Substantia nigra (tissue), 51 donors: ENCODE measurements at places on chromosomes 5 and 9.

- no peak for DNase-seq
Observed at GRCh38 chr9:5879419-5880181, 11.1 kb upstream of the MLANA start.

GRCh38 chr5:132526290-132526973, 16.9 kb downstream of the IL5 start:
- DNase-seq: no peak

DNA sequence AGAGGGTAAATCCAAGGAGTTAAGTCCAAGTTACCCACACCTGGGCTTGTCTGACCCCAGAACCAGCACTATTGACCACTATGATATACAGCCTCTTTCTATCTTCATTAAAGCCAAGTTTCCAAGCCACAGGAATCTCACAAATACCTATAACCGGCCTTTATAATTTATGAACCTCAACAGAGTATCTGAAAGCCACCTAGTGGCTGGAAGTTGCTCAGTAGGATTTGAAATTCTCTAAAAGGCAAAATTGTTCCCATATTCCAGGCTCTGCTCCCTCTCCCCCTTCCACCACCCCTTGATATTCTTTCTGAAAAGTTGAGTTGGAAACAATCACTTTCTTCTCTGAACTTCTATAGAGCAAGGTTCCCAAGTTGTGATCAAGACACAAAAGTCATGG, 106.4 kb upstream of the GPR151 start:
- DNase-seq: no peak

DNA sequence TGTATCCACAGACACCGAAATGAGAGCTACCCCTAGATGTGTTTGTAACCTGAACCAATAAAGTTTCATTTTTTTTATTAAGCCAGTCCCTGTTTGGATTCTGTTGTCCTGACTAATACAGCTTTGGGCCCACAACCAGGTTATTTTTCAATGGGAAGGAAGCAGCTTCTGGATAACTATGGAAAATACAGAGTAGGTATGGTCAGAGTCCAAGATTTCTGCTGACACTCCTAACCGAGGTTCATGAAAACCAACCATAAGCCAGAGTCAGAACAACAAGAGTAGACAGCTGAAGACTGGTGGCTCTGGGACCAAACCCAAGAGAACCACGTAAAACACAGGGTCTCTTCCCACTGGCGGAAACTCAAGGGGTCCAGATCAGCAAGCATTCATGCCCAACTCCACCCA, 10.8 kb downstream of the KLF9 start:
- no peak for DNase-seq

GRCh38 chr9:1044643-1045042, 5.5 kb upstream of the DMRT2 start:
- no peak for DNase-seq

- no peak for DNase-seq
Observed at GRCh38 chr5:141313711-141314110, 6.9 kb downstream of the TAF7 start.

DNA sequence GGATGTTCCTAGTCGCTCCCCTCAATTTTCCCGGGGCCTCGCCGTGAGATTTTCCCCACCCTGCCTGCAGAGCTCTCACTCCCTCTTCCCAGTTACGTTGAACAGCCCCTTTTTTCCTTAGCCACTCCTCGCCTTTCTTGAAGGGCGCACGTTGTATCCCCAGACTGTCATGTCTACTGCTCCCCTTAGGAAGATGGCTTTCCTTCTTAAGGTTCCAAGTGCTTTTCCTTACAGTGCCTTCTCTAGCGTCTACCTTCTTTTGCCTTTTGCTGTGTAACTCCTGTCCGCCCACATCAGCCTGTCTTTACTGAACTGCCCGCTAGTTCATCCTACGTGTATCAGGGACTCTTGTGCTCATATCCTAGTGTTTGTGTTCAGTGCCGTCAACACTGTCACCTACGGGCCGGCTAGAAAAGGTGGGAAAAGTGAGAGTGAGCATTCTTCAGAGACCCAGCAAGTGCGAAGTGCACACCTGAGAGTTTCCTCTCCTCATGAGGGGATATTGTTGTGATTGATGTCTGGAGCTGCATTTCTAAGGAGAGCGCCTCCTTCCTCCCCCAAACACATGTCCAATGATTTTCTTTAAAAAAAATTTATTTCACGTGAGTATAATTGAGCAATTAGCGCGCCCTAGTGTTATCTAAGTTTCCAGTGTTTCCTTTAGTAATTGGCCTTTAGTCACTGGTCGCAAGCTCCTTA, 764 bp downstream of the CAMLG start:
- peak; percentile 30 for DNase-seq

GRCh38 chr5:40401284-40402006, 278.3 kb upstream of the PTGER4 start:
- no peak for DNase-seq

DNA sequence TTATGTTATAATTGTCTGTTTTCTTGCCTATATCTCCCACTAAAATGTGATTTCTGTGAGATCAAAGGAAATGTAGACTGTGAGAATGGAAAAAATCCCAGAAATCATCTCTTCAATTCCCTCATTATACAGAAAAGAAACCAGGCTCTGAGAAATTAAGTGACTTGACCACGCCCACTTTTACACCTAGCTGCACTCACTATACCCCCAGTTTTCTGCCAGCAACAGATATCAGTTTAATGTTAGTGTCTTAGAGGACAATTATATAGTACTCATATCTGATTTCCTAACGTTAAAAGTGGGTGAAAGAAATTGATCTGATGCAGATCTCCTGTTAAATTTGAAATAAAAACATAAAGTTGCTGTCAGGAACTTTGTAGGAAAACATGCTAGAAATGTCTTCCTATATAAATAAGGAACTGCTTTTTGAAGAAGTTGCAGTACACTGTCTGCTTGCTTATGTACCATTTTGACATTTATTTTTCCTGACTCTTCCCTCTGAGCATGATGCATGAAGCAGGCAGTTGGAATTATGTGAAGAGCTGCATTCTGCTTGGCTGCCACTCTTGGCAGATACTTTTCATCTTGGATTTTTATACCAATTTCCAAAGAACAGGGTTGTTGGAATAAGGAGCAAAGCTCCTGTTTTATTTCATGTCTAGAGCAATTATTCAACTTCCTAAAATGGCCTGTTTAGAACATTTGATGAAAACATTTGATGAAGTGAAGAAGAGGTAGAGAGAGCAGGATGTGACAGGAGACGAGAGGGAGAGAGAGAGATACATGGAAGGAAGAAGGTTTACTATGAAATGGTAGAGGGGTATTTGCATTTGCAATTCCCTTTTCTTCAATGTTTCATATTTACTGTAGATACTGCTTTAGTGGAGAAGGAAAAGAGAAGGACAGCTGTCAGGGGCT, 57.3 kb upstream of the RICTOR start:
- DNase-seq: no peak

DNA sequence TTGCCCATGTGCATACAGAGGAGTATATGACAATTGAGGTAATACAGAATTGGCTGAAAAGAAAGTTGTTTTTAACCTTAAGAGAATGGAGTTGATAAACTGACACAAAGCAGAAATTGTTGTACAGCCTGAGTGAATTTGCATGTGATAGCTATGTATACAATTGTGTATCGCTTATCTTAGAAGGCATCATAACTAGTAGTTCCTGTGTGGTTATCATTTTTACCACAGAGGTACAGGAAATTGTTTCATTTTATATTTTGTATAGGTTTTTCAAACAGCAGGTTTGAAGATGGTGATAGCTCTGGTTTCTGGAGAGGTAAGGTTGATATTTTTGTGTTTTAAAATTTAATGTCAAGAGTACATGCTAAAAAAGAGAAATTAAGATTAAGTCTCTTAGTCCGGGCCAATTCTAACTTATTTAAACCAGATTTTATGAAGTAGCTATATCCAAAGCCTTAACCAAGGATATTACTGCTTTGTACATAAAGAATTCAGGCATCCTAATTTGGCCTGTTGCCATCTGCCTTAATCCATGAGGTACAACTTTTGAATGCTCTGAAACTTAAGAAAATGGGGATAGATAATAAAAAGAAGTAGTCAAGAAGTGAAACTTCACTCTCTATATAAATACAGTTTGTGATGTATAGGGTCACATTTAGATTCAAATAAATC, 26.0 kb downstream of the DDX4 start:
- DNase-seq: no peak

- no peak for DNase-seq
Observed at GRCh38 chr5:171862624-171863023, 77.0 kb downstream of the SMIM23 start.

DNA sequence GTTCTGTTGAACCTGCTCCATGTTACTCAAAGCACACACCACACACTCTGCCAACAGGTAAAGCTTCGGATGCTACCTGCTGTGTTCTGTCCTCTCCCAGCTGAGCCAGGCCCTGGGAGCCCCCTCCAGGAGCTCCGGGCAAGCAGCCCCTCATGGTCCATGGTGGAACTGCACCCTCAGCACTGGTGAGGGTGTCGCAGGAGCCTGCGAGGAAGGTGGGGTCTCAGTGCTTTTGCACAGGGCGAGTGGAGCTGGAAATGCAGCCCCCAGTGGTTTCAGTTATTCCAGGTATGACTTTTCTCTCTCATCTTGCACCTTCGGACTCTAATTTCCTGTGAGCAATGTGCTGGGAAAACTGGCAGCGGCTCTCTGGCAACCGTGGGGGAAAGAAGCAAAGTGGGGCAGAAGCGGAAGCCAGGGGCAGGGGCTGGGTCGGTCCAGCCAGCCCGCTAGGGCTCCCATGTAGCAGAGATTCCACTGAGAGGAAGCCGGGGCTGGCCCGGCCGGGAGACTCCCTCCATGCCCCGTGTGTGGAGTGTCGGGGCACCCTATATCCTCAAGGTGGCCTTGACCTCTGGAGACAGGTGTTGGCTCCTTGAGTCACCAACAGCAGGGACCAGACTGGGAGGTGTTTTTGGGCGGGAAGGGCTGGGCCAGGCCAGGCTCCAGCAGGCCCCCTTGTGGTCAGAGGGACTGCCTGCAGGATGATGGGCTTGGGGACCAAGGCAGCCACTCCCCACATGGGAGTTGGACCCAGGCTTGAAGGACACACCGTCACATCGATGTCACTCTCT, 75.6 kb upstream of the PRSS3 start:
- DNase-seq: no peak

GRCh38 chr5:108353087-108353486, 28.8 kb downstream of the FBXL17 start:
- no peak for DNase-seq

DNA sequence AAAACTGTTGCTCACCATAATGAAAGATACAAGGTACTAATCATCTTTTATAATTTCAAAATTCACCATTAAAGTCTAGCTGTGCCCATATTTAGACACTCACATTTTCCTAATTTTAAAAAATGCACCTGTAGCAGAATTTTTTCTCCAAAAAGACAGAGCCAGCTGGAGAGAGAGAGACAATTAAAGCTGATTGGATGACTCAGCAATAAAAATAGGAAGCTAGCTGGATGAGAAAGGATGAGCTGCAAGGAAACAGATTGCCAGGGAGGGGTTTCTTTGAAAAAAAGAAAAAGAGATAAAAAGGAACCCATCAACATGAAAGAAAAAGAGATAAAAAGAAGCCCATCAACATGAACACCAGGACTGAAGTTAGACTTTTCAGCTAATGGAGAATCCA, 73.8 kb downstream of the HCN1 start:
- no peak for DNase-seq
